Activated T-cell treated with anti-CD3 and anti-CD28 coated beads for 1 hour (primary cell): ENCODE measurements at places on chromosomes 5 and 9.

DNA sequence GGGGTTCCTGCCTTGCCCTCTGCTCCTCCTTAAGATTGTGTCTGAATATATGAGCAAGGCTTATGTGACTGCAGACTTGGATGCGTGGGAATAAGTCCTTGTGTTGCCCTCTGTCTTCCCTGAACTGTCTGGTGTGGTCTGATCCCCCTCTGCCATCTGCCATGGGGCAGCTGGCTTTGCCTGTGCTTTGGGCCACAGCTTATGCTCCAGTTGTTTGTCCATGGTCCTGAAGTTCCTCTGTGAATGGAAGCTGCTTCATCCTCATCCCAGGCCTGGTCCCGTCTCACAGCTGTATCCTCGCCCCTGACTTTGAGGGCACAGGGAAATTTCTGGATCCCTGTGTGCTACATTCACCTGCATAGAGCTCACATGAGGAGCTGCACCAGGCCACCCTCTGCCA is 14.7 kb downstream of the IL31RA start:
- DNase-seq, result no peak

DNA sequence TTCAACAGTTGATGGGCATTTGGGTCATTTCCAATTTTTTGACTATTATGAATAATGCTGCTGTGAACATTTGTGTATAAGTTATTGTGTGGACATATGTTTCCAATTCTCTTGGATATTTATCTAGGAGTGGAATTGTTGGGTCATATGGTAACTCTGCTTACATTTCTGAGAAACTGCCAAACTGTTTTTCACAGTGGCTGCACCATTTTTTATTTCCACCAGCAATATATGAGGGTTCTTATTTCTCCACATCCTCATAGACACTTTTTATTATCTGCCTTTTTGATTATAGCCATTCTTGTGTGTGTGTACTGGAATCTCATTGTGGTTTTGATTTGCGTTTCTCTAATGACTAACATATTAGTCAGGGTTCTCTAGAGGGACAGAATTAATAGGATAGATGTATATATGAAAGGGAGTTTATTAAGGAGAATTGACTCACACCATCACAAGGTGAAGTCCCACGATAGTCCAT is 14.7 kb upstream of the MED27 start:
- no peak for DNase-seq

- no peak for DNase-seq
These were observed 479.4 kb downstream of the DMAC1 start for GRCh38 chr9:7320139-7320538.

GRCh38 chr9:93193388-93194220 is 9.7 kb downstream of the WNK2 start:
- no peak for DNase-seq

GRCh38 chr5:140673187-140673976 is at the start of gene DND1:
Gene DND1, minus strand, starts transcription at chr5:140673576. Its CDS starts 34 bp downstream, at chr5:140673542.
- DNase-seq, result no peak

DNA sequence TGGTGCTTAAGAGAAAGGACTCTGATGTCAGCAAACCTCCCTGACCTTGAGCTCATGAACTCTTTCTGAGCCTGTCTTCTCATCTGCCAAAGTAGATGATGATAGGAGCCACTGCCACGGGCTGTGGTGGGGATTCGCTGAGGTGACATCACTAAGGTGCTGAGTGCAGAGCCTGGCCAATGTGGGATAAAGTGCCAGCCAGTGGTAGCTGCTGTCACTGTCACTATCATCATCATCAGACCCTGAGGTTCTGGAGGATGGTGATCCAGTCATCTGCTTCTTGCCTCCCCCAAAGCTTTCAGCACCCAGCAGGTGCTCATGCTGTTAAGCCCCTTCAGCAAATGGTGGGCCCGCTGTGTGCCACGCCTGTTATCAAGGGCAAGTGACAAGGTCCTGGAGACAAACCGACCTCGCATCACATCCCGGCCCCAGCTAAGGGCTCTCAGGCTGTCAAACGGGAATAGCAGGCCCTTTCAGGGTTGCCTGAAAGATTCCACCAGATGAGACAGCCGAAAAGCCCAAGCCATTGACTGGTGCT is 6.4 kb downstream of the FPGS start:
- DNase-seq, result no peak

GRCh38 chr5:58246461-58246944 is 213.4 kb downstream of the PLK2 start:
- no peak for DNase-seq

- no peak for DNase-seq
These were observed 117.1 kb upstream of the WWC1 start for GRCh38 chr5:168174376-168174775.

DNA sequence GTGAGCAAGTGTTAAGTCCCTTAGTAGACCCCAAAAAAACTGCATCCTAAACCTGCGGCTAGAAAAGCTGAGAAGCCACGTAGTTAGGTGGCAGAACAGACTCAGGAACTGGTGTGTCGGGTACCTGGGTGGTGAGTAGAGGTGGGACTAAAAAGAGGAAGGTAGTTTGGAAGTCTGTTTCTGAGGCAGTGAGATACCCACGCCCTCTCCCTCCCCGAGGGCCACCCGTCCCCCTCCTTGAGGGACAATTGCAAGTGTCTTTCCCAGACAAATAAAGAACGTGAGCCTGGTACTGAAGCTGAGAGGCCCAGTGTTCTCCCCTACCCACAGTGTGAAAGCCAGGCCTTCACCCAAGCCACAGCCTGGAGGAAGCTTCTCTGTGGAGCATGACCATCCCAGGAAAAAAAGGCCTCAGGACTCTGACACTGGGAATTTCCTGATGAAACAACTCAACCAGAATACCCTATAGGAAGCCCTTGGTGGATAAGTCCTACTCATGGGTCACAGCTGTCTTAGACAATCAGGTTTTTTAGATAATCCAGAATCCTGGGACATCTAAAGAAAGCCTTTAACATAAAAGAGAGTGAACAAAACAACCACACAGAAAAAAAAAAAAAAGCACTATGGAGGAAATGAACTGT is 7.0 kb upstream of the CD74 start:
- DNase-seq, result no peak

- no peak for DNase-seq
These were observed 121.7 kb downstream of the OLFM1 start for GRCh38 chr9:135209136-135209535.

DNA sequence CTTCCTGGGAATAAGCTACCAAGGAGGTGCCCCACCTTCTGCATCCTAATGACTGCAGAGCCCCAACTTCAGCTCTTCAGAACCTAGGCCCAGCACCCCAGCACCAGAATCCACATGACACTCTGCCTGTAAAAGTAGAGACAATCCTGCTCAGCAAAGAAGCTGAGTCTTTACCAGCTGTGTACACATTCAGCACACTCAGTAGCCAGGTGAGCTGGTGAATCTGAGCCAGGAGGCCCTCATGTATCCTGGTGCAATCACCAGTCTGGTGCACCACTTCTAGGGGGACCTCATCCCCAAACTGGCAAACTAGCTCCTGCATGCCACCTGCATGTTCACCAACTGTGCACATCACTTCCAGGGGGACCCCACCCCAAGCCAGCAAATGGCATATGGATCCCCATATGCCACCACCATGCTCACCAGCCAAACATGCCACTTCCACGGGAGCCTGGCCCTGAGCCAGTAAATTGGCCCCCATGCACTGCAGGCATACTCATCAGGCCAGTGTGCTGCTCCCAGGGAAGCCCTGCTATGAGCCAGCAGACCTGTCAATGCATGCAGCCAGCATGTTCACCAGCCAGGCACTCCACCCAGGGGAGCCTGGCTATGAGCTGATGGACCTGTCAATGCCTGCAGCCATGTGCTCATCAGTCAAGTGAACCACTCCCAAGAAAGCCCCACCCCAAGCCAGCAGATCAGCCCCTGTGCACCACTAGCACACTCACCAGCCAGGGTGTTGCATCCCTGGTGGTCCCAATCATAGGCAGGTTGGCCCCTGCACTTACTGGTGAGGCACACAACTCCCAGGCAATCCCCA is 15.6 kb upstream of the BTNL9 start:
- no peak for DNase-seq

GRCh38 chr5:138955013-138955660 is 80.0 kb upstream of the LRRTM2 start:
- no peak for DNase-seq

GRCh38 chr5:132827943-132828673 is 2.3 kb downstream of the SHROOM1 start:
- DNase-seq, result no peak

DNA sequence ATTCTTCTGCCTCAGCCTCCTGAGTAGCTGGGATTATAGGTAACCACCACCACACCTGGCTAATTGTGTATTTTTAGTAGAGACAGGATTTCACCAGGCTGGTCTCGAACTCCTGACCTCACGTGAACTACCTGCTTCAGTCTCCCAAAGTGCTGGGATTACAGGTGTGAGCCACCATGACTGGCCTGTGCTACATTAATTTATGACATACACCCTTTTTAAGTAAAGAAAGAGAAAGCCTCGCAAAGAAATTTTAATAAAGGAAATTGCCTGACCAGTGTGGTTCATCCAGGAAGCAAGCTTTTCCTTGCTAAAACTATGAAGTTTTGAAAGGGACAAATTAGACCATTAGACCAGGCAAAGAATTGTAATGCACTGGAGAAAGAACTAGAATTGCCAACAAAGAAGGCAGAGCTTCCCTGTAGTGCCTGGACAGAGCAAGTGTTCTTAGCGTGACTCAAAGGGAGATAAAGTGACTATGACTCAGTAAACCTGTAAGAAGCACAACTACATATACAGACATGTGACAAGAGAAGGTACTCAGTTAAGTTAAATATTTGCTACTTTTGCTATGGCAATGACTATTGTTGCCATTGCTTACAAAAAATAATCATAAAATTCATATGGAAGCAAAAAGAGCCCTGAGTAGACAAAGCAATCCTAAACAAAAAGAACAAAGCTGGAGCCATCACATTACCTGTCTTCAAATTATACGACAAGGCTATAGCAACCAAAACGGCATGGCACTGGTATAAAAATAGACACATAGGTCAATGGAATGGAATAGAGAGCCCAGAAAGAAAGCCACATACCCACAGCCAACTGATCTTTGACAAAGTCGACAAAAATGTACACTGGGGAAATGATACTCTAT is 54.6 kb downstream of the FYB1 start:
- DNase-seq, result no peak

GRCh38 chr5:178372142-178372571 is 139.6 kb upstream of the PHYKPL start:
- no peak for DNase-seq

- no peak for DNase-seq
These were observed 41.3 kb downstream of the RANBP17 start for GRCh38 chr5:170903075-170903474.

DNA sequence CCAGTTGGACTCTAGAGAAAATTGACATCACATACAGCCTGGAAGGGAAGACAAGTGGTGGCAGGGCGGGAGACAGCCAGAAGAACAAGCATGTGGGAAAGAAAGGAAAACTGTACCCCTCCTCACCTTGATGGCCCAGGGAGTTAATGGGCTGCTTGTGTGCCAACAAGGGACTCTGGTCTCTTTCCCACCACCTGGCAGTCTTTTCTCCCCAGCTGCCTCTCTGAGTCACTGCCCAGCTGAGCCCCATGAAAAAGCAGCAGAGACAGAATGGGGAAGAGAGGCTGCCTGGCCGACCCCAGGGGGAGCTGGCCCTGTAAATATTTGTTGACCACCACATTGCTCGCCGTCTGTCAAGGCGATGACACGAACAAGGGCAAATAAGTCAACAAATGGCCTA is 359.4 kb downstream of the ENC1 start:
- DNase-seq, result no peak

- DNase-seq, result no peak
These were observed 18.5 kb upstream of the TCERG1 start for GRCh38 chr5:146428658-146429057.

- DNase-seq, result no peak
These were observed 119.6 kb downstream of the PRDM9 start for GRCh38 chr5:23626961-23627360.

GRCh38 chr9:70081120-70081495 is 37.5 kb downstream of the MAMDC2 start:
- DNase-seq, result no peak

- no peak for DNase-seq
These were observed 62.7 kb downstream of the PCSK5 start for GRCh38 chr9:75953218-75953617.

- DNase-seq, result no peak
These were observed 117.9 kb downstream of the CDC42SE2 start for GRCh38 chr5:131381777-131382176.

DNA sequence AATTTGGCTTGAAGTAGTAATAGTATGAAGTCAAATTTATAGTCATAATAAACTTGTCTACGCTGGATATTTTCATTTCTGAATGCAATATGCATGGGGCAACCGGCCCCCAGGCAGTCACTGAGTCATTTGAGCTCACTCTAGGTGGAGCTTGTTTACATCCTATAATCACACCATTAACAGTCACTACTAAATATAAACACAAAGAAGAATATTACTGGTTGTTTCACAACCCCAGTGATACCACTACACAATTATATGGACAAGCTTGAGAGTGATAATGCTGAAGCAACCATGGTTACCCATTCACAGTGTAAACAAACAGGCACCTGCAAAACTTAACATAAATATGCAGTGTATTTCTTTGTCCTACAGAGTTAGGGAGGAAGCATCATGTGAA is 68.7 kb downstream of the MARCHF3 start:
- DNase-seq, result no peak

GRCh38 chr5:62718324-62718723 is 139.7 kb downstream of the LRRC70 start:
- no peak for DNase-seq

- no peak for DNase-seq
These were observed 38.5 kb upstream of the GZMA start for GRCh38 chr5:55063899-55064298.

GRCh38 chr5:177496727-177497291 is 595 bp downstream of the PDLIM7 start:
- no peak for DNase-seq

DNA sequence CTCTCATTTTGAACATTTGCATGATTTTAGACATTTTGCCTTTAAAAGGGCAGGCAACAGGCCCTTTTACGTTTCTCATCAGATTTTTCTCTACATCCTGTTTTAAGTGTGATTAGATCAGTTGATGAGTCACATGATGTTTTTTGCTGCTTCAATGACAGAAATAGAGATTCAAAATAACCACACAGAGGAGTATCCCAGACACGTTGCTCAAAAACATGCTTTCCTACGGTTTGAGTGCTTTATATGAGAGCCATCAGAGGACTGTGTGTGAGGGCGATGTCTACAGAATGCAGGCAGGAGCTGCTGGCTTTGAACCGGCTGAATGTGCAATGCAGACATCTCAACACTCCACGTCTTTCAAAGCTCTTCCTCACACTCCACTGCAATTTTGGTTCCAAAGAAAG is 42.1 kb downstream of the OTULIN start:
- DNase-seq, result peak; percentile 26
